IPS DF 6.9 (cell line): ENCODE measurements at places on chromosomes 2 and 18.

DNA sequence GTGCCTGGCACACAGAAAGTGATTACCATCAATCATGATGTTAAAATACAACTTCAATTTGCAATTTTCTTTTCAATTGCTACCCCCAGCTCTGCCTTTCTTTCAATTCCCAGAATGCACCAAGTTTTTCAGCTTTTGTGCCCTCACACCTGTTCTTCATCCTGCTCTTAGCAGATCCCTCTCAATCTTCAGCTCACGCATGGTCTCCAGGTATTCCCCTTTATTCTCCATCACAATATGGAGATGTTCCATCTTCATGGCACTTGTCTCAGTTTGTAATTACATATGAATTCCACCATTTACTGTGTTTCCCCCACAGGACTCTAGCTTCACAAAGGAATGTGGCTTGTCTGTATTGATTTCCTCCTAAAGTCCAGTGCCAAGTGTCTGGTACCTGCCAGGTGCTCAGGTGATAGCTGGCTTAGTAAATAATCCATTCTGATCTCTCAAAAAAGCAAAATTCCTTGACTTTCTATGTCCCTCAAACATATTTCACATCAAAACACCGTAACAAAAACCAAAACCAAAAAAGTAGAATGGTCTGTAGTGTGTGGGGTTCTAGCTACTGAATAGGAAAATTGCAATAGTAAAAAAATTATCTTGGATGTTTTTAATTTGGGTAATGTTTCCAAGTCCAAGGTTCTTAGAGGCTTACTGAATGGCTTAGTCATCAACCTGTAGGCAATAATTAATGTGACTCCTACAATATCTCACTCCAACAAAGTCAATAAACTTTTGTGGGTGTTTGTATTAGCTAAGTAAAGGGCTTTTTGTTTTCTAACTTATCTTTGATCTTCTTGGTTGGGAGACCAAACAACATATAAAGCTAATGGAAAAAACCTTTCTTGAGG, 2.9 kb upstream of the INSIG2 start:
- DNase-seq = no peak

GRCh38 chr2:6637330-6637729, 228.4 kb downstream of the CMPK2 start:
- no peak for DNase-seq

DNA sequence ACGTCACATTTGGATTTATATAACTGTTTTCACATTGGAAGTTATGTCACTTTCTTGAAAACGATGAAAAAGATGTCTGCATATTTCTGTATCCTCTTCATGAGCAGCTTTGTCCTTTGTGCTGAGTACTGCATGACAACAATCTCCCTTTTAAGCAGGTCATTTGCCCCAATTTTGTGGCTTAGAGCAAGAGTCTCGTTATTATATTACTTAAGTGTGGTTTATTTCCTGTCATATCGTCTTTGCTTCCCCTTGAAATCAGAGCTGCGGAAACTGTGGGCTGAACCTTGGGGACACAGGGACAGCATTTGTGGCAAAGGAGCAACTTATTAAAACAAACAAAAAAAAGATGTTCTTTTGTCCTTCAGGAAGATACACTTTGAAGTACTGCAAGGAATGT, 254.0 kb upstream of the DSEL start:
- no peak for DNase-seq

DNA sequence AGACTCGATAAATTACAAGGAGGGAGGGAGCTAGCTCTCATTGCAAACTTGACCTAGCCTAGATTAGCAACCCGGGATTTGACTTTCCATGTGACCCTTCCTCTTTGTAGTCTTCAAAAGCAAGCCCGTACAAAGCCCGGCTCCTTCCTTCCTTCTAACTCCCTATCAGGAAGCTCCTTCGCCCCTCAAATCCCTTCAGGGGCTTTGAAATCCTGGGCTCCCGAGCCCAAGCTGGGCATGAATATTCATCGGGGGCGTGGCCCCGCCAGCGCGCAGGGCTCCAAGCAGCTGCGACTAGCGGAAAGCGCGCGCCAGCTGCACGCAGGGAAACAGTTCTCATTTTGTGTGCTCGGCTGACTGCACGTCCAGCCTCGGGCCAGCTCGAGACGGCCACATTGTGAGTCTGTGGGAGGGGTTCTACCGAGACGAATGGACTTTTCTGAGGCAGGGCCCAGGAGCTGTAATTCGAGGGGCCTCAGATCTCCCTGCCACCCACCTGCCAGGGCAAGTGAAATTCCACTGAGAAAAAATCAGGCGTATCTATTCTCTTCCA, 84.0 kb upstream of the PELI1 start:
- peak; percentile 88 for DNase-seq

- DNase-seq = no peak
Measured at GRCh38 chr2:105490204-105490603, 91.4 kb upstream of the FHL2 start.

GRCh38 chr2:97728091-97728731, 14.8 kb downstream of the ZAP70 start:
- no peak for DNase-seq

- no peak for DNase-seq
Measured at GRCh38 chr2:3490191-3491170, 28.9 kb downstream of the ADI1 start.

GRCh38 chr2:98560256-98560771, 48.0 kb downstream of the COA5 start:
- DNase-seq = no peak

DNA sequence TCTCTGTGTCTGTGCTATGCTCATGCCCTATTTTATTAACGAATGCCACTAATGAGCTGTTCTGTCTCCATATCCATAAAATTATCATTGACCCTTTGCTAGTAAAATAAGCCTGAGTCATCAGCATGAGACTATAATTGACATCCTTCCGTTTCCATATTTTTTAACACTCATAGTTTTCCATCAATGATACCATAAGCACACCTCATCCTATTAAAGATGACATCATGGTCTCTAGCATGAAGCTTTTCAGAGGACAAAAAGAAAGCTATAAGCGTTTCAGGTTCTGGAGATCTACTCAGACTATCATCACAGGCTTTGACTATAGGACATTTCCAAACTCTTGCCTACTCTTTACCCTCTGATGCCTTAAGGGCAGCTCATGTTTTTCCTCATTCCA, 1.2 kb upstream of the DSC2 start:
- no peak for DNase-seq

DNA sequence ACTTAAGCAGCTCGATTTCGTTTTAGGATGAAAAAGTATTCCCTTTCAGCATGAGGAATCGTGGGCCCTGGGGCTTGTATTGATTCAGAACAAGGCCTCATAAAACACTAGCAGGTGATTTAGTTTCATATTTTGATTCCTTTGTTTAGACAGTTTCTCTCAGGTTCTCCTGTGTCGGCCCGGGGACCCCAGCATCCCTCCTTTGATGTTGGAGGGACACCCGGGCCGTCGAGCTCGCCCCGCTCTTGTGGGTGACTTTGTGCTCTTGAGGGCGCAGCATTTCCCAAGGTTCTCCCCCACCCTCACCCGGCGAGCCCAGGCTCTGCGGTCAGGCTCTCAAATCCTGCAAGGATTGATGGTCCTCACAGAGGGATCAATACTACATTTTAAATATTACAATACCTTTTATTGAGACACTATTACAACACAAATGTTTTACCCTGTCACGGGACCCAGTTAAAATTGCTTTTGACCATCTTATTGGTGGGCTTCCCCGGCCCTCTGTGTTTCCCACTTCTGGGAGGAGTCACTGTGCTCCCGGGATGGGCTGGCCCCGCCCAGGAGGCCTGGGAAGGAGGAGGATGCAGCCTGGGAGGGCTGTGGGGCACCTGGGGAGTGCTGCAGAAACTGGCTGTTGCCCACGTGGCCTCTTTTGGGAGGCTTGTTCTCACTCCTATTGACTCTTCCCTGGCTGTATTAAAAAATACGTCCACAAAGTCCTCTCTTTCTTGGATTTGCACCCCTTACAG, 222.6 kb downstream of the INSIG2 start:
- DNase-seq = no peak

GRCh38 chr2:191272064-191272463, 26.9 kb downstream of the MYO1B start:
- DNase-seq = no peak

DNA sequence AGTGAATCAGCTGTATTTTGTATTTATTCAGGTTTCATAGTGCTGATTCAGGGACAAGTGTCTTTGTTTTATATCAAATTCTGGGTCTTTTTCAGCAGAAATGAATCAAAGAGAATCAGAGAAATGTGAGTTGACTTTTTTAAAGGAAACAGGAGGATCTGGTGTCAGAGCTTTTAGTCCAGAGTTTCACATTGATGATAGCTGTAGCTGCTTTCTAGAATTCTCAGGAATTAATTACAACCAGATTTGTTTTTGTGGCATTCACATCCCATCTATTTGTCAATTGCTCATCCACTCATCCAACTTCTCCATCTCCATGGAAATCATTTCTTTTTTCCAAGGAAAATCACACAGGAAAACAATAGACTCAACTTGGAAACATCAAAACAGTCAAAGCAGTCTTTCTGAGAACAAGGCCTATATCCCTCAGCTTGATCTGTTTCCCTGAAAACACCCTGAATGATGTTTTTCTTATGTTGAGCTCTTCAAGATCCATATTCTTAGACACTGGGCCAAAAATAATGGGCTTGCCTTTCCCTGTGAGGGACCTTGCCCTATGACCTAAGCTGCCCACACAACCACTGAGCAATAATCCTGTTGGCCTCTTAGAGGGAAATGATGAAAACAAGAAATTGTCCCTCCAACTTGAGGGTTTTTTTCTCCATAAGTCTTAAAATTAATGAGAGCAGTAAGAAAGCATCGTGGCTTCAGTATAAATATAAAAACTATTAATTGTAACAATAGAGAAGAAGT, 249.5 kb upstream of the FN1 start:
- no peak for DNase-seq

- no peak for DNase-seq
Measured at GRCh38 chr2:42921147-42921520, 128.8 kb upstream of the HAAO start.

GRCh38 chr2:11343368-11343649, 1.1 kb downstream of the ROCK2 start:
- DNase-seq = no peak

DNA sequence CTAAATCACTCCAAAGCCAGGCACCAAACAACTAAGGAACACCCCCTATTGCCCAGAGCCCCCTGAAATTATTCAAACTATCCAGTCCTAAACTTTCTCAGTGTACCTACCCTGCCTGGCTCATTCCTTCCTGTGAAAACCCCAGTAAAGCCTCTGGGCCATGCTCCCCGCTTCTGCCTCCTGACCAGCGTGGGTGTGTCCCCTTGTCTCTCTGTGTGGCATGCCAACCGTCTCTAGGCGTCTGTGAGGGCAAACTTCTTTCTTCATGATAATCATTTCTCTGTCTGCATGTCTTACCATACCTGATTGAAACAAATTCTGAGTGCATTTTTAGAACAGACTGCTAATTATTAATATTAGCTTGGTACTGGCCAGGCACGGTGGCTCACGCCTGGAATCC, 109.0 kb upstream of the MSH2 start:
- no peak for DNase-seq

DNA sequence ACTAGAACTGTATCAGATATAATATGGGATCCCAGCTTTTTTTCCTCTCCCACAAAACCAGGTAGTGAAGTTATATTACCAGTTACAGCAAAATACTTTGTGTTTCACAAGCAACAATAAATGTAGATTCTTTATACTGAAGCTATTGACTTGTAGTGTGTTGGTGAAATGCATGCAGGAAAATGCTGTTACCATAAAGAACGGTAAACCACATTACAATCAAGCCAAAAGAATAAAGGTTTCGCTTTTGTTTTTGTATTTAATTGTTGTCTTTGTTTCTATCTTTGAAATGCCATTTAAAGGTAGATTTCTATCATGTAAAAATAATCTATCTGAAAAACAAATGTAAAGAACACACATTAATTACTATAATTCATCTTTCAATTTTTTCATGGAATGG, 77.7 kb upstream of the CSRNP3 start:
- DNase-seq = no peak

DNA sequence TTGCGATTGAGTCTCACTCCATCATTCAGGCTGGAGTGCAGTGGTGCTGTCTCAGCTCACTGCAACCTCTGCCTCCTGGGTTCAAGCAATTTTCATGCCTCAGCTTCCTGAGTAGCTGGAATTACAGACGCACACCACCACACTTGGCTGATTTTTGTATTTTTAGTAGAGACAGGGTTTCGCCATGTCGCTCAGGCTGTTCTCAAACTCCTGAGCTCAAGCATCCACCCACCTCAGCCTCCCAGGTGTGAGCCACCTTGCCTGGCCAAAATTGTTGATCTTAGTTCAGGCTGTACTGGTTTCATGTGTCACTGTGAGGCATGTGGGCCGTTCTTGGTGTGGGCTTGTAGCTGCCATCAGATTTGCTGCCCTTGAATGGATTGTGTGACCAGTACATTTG, 18.1 kb downstream of the CD8A start:
- no peak for DNase-seq

GRCh38 chr2:69483024-69483423, 45.8 kb upstream of the NFU1 start:
- DNase-seq = no peak

DNA sequence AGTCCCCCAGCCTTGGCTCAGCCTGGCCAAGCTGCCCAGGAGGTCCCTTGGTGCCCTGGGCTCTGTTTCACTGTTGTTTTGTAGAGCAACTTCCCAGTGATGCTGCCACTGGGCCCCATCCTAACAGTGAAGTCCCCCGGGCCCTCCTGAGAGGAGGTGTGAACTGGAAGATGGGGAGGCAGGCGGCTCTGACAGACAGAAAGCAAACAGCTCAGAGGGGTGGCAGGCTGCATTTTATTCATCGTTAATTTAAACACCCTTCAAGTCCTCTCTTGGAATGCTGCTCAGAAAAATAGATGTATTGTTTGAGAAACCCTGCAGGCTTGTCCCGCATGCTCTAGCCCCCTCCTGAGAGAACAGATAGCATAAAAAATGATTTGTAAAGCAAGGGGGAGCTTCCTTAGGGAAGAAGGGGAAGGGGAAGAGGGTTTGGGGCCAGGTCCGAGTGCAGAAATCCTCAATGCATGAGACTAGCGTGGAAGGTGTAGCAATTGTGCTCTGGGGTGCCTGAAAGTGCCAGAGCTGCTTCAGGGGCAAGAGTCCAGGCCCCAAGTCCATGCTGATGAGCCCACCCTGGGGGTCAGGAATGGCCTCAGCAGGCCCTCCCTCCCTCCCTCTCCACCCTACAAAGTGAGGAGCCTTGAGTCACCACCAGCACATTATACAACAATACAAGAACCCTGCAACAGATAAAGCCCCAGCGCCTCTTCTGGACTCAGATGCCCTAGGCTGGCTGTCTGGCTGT, 113.6 kb downstream of the MSH2 start:
- DNase-seq = no peak

GRCh38 chr18:64678048-64678447, 529.2 kb upstream of the LINC00305 start:
- DNase-seq = peak; percentile 13

DNA sequence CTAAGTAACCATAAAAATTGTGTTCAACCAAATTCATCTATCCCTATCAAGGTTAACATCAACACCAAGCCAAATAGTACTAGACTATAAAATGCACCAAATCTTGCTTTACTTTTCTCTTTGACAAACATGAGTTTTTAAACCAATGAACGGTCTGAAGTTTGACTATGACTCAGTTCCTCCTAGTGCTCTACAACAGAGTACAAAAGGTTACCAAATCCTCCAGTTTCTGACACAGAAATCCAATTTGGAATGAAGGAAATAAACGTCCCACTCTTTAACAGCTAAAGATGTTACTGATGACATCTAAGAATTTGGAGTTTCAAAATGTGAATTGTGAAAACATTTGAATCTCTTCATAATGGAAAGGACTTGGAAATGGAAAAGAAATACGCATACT, 11.8 kb upstream of the ACVR1 start:
- no peak for DNase-seq
